Muscle of back (tissue), 13 donors: ENCODE measurements at places on chromosomes 1 and 21.

- DNase-seq: no peak
Measured at GRCh38 chr1:76477156-76477555, 390.1 kb upstream of the ST6GALNAC5 start.

- DNase-seq: no peak
Measured at GRCh38 chr1:184062640-184063286, 11.2 kb downstream of the TSEN15 start.

DNA sequence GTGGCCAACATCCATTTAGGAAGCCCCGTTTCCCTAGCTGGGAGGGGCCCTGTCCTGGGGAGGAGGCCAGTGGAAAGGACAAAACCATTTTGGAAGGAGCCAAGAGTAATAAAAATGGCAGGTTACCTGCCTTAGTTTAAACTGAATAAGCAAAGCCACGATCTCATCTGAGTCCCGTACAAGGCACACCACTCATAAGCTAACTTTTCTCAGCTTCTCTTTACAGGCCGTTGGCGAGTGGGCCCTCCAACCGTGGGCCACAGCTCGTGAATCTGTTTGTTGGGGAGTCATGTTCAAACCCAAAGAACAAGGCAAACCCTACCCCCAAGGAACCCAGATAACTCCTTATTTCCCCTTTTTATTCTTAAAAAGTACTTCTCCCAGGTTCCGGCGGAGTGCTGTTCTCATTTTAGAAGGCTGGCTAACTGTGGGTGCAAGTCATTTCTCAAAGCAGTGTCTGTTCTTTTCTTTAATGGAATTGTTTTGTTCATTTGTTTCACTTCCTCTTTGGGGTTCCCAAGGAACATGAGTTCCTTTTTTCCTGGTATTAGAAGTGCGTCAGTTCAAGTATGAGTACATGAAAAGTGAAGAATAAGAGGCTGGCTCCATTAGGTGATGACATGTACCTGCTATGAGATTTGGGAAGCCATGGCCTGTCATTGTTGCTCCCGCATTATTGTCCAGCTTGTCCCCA is 89.0 kb downstream of the PSMG1 start:
- no peak for DNase-seq

GRCh38 chr1:110225212-110225611 is 15.1 kb downstream of the KCNC4 start:
- no peak for DNase-seq

DNA sequence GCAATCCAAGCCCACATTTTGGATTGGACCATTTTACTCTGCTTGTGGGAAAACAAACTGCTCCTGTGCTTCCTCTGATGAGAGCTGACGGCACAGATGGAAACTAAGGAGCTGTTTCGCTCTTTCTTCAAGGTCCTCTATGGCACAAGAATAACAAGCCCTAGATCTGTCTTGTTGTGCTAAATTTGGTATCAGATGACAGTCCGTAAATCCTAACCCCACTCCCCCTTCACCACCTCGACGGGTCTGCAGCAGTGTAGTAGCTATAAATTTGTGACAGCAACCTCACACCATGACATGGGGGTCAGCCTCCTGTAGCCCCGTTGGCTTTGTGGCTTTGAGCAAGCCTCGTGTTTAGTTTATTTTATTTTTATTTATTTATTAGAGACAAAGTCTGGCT is 85.9 kb downstream of the ADSS2 start:
- no peak for DNase-seq

- no peak for DNase-seq
Measured at GRCh38 chr1:220280249-220280648, 8.0 kb upstream of the RAB3GAP2 start.

DNA sequence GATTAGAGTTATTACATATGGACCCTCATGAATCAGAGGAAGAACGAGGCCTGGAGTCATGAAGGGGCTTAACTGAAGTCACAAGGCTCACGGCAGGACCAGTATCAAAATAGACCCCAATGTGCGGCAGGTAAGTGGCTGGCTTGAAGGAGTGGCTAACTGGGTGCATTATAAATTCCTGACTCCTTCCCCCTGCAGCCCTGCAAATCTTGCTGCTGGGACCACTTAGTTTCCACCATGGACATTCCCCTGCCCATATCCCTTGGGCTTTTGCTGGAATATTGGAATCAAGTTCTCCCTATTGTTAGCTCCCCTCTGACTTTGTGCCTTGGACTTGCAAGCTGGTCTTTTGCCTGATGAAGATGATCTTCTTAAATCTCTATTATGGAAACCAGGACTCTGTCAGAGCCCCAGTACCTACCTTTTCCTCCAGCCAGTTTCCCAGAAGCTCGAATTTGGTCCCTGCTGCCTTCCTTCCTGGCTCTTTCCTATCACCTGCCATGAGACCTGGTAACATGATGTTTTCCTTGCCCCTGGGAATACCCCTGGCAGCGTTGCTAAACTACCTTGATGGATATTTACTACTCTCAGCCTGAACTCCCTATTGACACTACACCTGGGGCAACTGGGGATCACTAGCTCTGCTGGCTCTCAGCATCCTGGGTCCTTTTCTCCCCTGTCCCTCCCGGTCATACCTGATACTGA is 156.0 kb upstream of the JUN start:
- DNase-seq: no peak
